ENCODE measurements at places on chromosomes 7 and 10.

GRCh38 chr7:42174391-42174912, 62.6 kb downstream of the GLI3 start:
- no peak for DNase-seq

DNA sequence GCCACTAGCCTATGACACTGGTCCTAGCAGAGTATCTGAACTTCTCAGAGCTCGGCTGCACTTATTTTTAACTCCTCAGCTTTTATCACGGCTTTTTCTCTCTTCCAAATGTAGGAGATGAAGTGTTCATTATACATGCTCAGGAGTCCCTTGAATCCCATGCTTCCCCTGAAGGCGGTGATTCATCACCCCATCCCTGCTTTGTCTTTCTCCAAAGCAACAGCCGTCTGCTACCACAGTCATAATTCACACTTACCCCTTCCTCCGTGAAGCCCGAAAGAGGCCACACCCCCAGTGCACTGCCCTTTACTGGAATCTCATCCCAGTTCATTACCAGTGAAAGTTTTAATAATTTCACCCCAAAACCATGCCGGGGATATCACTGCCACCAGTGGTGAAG, 301.5 kb upstream of the SHH start:
- DNase-seq: no peak

DNA sequence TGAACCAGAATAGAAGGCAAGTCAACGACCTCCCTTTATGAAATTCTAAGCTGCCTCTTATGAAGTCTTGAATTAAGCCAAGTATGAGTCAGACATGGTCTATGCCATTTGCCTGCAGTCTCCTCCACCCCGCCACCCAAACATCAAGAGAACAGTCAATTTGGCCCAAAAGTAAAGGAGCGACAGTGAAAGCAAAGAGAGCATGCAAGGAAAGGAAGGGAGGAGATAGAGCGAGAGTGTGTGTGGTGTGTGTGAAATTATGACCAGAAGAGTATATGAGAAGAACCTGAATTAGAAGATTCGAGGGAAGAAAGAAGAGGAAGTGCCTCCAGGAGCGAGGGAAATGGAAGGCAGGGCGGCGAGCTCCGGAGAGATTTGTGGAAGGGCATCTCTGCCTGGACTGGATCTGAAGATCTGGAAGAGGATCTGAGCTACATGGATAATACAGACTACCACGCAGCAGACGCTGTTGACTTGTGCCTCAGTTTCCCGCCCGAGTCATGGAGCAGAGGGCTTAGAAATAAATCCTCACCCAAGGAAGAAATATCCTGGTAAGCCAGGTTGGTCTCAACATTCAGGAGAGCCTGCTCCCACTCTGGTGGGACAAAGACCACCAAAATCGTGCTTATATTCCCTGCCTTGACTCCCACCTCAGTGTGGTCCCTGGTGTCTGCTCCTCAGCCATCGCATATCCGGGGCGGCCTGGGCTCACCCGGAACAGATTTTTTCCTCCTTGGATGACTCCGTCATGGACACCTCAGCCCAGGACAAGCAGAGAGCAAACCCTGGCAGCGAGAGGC, 459 bp downstream of the ZDHHC6 start:
- DNase-seq: no peak

DNA sequence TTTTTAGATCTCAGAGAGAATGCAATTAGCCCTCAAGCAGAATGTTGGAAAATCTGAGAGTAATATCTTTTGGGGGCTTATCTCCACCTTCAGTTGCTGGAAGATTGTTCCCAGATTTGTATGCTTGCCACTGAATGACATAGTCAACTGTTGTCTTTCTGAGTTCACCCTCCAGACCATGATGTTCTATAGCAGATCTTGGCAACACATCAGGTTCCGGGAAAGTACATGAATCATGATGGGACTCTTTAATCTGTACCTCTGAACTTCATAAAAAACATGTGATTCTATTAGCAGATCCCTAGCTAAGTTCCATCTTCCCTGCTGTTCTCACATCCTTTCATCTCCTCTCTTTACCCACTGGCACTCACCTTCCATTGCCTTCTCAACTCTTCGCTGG, 68.9 kb downstream of the PLCE1 start:
- no peak for DNase-seq

DNA sequence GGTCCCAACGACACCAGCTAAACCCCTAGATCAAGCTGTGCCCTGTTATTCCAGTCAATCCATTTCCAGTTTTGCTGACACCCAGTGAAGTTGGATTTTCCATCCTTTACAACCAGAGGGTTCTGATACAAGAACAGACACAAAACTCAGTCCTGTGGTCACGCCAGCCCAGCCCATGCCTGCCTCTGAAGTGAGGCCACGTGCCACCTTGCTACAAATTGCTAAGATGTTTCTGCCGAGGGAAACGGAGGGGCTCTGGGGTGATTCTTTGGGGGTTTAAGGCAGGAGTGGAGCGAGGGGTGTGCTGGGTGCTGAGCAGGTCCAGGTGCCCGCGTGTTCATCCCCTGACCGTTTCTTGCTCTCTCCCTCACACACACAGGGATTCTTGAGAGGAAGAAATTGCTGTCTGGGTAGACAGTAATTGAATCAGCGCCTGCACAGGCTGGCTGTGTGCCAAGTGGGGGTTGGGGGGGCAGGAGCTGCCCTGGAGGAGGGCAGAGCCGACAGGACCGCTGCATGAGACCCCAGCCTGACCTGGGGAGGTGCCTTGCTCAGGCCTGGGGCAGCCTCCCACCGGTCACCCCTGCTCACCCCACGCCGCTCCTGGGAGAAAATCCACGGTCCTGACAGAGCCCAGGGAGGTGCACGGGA, 38.1 kb downstream of the ADAP1 start:
- DNase-seq: no peak

GRCh38 chr10:97128039-97128492, 57.7 kb downstream of the SLIT1 start:
- DNase-seq: no peak

- DNase-seq: no peak
These were observed 425.2 kb upstream of the VSTM2A start for GRCh38 chr7:54116956-54117355.

DNA sequence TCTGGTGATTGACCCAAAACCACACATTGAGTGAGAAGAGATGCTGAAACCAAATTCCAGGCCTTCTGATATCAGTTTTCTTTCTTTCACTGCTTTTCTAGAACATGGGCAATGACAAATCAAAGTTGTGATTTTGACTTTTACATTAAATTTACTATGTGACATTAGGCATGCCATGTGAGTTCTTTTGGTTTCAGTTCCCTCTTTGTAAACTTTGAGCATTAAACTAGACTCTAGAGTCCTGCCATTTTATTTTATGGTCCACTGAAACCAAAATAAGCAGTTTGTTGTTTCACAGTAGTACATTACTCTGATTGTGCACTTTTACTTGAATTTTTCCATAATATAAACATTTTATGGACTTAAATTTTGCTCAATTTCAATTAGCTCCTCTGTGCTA, 381.1 kb upstream of the SEMA3D start:
- DNase-seq: no peak

DNA sequence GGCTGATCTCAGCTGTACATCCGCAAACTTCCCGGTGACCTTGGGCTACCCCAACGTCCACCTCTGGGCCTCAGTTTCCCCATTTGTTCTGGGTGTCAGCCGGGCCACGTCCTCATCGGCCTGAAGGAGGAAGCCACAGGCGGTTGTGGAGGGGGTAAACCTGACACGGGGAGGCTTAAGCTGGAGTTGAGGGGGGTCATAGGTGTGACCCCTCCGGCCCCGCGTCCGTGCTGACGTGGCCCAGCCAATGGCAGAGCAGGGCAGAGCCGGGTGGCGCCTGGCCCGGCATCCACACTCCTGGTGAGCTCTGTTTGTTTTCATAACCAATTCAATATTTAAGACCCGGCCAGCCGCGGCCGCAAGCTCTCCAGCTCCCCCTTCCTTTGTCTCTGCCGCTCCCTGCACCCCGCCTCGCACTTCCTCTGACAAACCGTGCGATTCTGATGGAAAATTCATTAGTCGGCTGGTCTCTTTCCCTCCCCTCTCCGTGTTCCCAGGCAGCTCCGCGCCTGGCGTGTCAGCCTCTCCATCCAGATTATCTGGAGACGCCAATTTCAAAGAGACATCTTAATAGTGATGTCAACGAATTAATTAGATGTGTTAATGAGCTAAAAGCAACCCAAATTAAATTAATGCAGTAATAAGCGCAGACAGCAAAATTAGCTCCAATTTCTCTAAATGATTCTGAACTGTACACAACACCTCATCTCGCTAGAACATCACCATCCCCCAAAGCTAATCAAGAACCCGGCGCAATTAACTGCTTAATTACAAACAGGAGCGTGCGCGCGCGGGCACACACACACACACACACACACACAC, 55.4 kb downstream of the MICALL2 start:
- DNase-seq: no peak

DNA sequence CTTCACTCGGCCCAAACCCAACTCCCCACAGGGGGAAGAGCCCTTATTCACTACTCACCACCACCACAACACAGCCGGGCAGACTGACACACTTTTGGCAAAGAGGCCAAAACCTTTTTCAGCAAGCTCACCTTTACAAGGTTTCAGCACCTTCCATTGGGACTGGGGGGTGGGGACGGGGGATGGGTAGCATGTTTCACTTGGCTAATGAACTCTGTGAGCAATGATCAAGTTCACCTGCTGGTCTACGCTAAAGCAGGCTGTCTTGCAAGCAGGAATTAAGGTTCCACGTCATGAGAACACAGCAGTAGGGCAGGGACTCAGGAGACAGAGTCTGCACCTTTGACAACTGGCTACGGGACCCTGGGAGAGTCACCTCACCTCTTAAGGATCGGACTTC, 7.0 kb downstream of the FAM53B start:
- no peak for DNase-seq

DNA sequence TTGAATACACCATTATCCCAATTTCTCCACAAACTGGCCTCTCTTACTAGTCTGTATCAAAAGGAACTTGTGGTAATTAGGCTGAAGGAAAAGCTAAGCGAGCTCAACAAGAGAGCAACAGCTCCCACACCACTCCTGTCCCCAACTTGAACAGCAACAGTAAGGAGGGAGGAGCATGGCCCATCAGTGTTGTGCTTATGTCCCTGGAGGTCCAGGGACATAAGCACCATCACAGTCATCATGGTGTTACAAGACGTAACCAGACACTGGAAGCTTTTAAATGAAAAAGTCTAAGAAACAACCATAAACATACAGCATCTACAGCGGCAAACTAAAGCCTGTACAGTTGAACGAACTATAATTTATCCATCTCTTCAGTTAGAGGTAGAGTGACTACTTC, 989 bp downstream of the ERLIN1 start:
- no peak for DNase-seq

DNA sequence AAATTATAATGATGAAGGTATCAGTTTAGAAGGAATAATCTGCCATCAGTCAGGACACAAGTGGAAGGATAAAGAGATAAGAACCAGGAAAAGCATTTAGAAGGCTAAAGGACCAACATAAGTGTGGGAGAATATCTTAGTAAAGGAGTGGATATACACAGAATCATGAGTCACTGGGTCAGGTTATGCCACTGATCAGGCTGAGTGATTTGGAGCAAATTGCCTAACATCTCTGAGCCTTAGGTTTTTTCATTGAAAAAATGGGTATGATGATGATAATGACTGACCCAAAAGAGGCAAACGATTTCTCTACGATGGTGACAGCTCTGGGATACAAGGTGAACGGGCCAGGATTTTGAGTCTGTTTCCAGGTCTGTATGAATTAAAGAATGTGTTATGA, 2.8 kb upstream of the CUL1 start:
- no peak for DNase-seq

GRCh38 chr7:110645060-110645459, 445.9 kb upstream of the LRRN3 start:
- DNase-seq: no peak

Data from Panc1 (cell line).